ENCODE measurements at places on chromosomes 6 and 20.

- DNase-seq = no peak
Observed at GRCh38 chr20:63311833-63312243, 18.9 kb downstream of the COL20A1 start.

DNA sequence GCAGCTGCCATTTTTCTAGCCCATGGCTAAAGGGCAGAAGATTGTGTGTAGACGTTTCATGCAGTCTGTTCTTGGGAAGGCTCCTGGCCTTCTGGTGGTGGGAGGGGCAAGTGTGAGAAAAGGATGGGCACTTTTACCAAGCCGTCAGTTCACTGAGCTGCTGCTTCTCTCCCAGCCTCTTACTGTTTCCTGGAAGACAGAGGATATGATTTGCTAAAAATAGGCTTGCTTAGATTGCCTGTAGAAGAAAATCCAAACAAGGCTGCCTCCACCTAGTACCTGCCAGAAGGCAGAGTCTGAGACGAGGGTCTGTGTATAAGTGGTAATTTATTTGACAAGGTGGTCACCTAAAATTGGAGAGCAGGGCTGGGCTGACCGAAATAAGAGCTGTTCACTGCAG lies 7.5 kb downstream of the KIZ start:
- no peak for DNase-seq

DNA sequence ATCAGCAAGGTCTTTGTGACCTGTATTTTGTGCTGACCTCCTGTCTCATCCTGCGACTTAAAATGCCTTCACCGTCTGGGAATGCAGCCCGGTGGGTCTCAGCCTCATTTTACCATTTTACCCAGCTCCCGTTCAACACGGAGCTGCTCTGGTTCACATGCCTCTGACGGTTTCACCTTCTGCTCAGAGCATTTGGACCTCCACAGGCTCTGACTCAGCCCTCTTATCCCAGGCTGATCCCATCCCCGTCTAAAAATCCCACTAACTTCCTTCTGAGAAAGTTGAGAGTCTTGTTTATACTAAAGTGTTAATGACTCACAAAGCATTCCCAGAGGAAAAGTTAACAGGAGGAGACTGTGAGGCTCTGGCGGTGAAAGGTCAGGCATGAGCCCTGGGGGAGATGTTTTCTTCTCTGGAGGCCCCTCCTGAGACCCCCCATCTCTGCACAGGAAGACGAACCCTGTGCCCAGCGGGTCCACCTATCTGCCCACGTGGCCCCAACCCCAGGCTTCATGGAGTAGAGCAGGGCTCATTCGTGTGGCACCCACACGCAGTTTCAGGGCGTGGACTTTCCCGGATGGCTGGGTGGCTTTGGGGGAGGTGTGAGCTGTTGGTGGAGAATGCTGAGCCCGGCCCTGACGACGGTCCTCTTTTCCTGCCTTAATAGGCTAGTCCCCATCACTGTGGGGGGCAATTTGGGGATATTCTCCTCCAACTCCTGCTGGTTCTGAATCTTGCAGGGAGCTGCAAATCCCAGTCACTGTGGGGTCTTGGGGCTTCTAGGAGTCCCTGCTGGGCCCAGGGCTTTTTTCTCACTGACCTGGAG lies 3.3 kb upstream of the BIRC7 start:
- peak; percentile 62 for DNase-seq

DNA sequence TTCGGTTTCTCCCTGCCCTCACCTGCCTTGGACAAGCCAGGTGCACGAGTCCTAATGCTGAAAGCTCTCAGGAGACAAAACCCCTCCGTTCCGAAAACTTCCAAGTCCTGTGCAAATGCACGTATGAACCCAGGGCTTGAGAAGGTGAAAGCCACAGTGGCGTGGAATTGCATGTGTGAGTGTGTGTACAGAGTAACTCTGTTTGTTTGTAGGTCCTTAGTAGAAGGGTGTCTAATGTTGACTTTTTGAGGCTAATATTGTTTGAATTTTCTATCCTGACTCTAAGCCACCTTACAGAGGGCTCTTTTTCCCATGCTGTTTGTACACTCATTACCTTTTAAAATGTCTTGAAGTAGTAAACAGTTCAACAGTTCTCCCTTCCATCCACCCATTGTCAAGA lies 129.1 kb downstream of the FOXA2 start:
- no peak for DNase-seq

DNA sequence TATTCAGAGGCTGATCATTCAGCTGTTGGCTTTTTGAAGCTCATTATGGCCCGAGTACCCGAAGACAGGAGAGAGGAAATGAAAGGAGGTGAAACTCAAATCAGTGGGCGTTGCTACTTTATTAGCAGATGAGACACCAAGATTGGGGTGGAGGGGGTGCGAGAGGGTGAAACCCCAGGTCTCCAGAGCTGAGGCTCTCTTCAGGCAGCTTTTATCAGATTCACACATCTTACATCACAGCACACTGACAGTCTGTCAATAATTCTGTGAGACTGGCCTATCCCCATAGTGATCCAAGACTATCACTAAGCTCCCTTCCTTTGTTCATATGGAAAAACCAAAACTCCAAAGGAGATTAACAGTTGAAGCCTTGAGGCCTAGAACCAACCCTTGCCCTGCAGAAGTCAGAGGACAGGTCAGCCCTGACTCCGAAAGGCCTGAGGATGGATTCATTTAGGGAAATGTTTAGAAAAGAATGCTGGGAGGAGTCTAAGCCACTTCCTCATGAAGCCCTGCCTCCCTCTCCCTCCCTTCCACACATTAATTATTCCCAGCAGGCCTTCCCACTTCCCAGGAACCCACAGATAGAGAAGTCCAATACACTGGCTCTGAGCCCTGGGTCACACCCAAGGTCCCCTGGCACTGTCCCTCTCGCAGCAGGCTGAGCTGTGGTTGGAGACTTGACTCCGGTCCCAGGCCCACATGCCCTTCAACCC lies 23.2 kb downstream of the TRERF1 start:
- DNase-seq = no peak

- no peak for DNase-seq
Observed at GRCh38 chr20:8073024-8073832, 53.7 kb upstream of the TMX4 start.

- DNase-seq = no peak
Observed at GRCh38 chr20:22680031-22680740, 95.8 kb upstream of the FOXA2 start.

DNA sequence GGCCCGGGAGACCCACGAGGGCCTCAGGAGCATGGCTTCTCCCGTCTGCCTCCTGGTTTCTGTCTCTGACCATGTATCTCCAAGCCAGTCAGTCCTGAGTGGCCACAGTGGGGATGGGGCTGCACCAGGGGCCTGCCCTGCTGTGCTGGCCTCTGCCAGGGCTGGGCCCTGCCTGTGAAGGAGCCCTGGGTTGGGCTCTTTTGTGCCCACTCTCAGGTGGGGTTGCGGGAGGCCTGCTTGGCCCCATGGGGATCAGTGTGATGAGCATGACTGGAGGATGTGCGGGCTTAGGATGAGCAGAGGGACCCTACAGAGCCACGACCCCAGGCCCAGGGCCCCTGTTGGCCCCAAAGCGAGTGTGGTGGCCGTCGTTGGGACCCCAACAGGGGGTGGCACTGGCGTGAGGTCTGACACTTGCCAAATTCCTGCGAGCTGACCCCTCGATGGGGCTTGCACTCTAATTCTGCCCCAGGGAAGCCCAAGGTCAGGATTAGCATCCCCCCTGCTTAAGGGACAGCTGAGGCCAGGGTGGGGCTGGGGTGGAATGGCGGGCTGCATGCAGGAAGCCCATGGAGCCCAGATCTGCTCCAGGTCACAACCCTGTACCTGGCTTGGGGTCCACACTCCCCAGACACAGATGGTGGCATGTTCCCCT lies 90.0 kb upstream of the BHLHE23 start:
- DNase-seq = no peak

GRCh38 chr6:169802790-169803189 lies 51.4 kb downstream of the ERMARD start:
- no peak for DNase-seq

DNA sequence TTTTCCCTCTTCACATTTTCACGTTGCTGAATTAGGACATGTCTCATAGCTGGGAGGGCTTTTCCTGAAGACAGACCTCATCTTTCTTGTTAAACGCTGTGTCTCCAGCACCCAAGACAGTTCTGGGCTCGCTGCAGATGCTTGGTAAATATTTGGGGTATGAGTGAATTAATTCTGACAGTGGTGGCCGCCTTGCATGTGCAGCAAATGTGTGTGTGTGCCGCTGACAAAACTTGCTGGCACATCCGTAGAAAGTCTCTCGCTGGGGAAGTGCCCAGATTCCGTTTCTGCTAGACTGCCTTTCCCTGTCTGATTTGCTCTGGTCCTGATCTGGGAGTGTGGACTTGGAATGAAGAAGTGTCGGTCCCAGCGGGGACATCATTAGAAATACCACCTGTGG lies 48.2 kb upstream of the ZNFX1 start:
- DNase-seq = peak; percentile 39

Data from BJ (cell line).